ENCODE measurements at places on chromosomes 5 and 9.
A peak's percentile ranks its signal among the peaks of the same experiment; 100 is the strongest.

DNA sequence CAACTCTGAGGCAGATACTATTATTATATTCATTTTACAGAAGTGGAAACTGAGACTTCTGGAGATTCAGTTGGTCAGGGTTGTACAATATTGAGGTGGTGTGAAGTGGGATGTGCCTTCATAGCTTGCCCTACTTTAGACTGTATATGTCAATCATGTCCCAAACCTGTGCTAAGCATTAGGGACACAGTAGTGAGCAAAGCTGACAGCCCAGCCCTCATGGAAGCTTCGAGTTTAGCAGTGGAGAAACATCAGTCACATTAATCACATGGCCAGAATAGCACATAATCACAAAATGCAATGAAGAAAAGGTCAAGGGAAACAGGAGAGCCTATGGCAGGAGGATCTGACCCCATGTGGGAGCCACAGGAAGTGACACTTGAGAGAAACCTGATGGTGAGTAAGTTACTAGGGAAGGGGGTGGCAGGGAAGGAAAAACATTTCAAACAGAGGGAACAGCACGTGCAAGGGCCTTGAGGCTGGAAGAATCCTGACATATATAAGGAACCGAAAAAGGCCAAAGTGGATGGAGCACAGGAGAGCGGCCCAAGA, 20.5 kb upstream of the RALGPS1 start:
- DNase-seq, result no peak

- DNase-seq, result no peak
These were observed 71.5 kb downstream of the PAM start for GRCh38 chr5:102826629-102827028.

DNA sequence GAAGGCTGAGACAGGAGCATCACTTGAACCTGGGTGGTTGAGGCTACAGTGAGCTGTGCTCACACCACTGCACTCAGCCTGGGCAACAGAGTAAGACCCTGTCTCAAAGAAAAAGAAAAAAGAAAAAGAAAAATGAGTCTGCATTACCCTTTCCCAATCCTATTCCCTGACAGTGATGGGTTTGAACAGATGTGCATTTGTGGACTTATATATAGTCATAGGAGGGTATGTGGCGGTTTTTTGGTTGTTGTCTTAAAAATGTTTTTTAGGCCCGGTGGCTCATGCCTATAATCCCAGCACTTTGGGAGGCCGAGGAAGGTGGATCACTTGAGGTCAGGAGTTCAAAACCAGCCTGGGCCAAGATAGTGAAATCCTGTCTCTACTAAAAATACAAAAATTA, 13.4 kb downstream of the HDHD3 start:
- no peak for DNase-seq

- no peak for DNase-seq
These were observed 607.8 kb downstream of the PSAT1 start for GRCh38 chr9:78904686-78905085.

GRCh38 chr5:113171520-113171919, 194.9 kb downstream of the DCP2 start:
- no peak for DNase-seq

GRCh38 chr9:33426843-33427293, 20.5 kb downstream of the AQP3 start:
- DNase-seq, result no peak

DNA sequence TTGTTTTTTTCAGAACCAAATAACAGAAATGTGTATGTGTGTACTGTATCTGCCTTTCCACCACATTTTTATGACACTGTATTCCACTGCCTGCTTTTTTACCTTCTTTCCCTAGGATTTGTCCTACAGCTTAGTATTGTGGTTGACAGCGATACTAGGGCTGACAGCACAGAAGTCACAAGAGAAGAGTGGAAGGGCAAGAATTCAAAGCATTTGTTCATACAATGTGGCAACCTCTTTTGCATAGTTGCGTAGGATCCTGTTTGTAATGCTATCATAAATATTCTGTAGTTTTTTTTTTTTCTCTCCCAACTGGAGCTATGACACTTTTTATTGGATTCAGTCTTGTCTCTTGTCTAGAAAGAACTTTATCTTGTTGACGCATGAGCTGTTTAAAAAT, 5.6 kb upstream of the BNIP1 start:
- DNase-seq, result no peak

DNA sequence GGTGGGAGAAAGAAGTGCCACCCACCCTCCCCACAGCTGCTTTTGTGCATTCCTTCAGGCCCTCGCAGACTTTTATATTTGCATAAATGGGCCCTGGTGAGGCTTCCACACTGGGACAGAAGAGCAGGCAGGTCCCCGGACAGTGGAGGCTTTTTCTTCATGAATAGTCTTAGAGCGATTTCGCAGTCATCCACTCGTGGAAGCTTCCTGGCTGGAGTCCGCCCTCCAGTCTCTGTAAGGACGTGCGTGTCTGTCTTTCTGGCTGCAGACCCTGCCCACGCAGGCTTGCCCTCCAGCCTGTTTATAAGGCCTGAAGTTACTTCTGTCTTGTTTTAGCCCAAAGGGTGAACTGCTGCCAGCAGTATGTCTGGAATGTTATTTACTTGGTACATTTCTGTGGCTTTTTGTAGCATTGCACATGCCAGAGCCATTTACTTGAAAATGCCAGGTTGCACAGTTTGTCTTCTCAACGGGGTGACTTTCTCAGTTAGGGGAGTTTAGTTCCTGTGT, 195.7 kb downstream of the AOPEP start:
- DNase-seq, result peak; percentile 18

GRCh38 chr9:70069704-70070103, 26.1 kb downstream of the MAMDC2 start:
- DNase-seq, result no peak

GRCh38 chr5:14266171-14266570, 123.0 kb downstream of the TRIO start:
- no peak for DNase-seq

DNA sequence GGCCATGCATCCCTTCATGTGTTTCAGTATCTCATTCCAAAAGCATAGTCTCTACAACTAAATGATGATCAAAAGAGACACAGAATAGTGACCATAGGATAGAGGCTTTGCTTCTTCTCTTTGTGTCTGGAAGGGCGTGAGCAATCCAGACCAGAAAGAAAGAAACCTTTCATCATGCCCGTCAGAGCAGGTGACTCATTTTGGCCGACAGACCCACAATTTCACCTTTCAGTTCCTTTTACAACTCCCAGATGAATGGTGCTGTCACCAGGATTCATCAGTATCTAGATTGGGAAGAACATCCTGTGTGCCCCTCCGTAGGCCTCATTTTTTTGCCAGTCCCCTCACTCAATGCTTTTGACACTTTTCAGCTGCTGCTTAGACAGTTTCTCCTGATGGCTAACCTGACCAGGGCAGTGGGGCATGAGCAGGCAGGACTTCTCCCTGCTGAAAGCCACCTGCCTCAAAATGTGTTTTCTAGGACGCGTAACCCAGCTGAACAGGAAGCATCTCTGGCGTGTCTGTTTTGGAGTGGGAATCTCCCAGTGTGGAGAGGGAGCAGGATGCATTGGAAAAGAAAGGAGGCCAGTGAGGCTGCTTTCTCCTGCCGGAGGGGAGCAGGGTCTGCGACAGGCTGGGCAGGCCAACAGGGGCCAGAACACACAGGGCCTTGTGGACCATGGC, 21.2 kb downstream of the ABLIM3 start:
- no peak for DNase-seq

DNA sequence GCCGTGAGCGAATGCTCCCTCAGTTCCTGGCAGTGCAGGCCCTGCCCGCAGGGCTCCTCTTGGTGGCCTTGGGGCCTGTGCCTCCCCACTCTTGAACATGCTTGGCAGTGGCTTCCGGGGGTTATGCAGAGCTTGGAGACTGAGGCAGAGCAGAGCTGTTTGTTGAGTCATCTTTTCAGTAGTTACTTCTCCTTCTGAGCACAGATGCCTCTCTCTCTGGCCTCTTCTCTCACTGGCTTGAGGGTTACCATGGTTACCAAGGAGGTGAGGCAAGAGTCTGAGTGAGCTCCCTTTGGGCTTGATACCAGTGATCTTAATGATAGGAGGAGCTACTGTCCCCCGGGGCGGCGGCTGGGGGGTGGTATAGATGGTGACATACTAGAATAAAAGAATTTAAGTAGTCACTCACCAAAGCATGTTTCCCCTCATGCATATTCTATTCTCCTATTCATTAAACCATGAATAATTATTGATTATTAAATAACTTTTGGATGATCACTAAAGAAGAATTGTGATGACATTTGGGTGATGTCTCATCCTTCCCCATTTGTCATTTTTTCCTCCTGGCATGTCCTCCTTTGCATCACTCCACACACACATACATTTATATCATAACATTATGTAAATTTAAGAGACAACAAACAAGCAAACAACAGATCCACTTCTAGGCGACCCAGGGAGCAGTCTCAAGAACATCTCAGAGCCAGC, 111.1 kb downstream of the ARHGAP26 start:
- DNase-seq, result no peak

GRCh38 chr5:82720213-82721086, 356.7 kb downstream of the TMEM167A start:
- DNase-seq, result no peak

DNA sequence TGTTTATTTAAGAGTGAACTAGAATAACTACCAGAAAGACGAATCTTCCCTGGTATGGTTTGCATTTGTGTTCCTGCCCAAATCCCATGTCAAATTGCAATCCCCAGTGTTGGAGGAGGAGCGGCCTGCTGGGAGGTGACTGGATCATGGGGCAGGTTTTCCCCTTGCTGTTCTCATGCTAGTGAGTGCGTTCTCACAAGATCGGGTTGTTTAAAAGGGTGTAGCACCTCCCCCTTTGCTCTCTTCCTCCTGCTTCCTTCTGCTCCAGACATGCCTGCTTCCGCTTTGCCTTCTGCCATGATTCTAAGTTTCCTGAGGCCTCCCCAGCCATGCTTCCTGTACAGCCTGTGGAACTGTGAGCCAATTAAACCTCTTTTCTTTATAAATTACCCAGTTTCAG, 210.3 kb upstream of the TBC1D2 start:
- DNase-seq, result no peak

DNA sequence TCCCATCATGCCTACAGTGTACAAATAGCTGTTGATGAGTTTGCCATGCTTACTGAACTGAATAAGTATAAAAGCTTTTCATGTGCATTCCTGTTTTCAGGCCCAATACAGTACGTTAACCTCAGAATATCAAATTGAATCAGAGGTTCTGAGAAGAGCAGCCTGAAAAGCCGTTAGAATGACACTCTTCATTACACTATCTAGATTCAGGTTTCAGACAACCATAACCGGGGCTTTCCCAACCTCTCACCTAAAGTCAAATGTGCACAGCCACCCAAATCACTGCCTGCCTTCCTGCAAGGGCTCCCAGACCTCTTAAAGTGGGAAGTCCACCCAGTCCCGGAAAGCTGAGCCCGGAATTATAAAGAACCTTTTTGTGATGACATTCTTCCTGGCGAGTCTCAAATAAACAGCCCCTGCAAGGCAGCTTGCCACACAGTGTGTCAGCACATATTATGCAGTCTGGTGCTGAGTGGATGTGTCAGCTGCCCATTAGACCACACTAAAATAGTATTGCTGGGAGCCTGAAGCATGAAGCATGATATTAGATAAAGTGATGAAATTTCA, 245.8 kb downstream of the TLE4 start:
- no peak for DNase-seq

DNA sequence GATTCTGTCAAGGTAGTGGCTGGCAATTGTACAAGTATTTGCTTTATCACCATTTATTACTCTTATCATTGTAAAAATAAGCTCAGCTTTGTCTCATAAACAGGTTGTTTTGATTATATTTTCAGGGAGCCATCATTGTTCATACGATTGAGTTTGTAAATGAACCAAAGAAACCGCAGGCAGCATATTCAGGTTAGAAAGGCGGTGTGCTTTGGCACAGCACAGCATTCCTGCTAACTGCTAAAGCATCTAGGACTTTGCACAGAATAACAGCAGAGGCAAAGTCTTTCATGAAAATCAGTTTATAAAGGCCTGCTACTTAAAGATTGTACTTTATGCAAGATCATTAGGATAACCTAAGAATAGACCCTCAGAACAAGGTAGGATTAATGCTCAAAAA, 281.5 kb upstream of the SLC24A2 start:
- DNase-seq, result no peak

DNA sequence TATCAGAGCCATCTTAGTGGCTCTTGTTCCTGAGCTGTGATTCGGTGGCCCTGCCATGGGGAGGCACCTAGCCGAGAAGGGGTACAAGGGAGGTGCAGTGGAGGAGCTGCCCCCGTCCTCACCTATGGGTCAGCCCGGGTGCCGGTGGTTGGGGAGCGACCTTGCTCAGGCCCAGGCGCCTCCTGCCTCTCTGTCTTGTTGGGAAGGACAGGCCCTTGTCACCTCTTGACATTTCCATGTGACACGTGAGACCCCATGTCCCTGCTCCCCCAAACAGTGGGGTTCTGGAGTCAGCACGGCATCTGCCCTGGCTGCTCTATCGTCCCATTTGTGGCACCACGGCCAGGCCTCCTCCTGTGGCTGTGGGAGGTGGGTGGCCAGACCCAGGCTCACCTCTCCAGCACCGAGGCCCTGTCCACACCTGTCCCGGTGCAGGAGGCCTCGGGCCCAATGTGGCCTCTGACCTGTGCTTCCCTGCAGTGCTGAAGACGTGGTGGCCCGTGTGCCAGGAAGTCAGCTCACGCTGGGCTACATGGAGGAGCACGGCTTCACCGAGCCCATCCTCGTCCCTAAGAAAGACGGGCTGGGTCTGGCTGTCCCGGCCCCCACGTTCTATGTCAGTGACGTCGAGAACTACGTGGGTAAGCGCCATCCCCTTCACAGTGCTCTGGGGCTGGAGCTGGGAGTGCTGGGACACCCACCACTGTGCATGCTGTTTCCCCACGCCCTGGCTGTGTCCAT, 68.9 kb downstream of the PHF2 start:
- peak; percentile 10 for DNase-seq

GRCh38 chr9:86639899-86640379, 285.7 kb upstream of the TUT7 start:
- no peak for DNase-seq

GRCh38 chr9:18706648-18707047, 232.7 kb downstream of the ADAMTSL1 start:
- DNase-seq, result no peak

DNA sequence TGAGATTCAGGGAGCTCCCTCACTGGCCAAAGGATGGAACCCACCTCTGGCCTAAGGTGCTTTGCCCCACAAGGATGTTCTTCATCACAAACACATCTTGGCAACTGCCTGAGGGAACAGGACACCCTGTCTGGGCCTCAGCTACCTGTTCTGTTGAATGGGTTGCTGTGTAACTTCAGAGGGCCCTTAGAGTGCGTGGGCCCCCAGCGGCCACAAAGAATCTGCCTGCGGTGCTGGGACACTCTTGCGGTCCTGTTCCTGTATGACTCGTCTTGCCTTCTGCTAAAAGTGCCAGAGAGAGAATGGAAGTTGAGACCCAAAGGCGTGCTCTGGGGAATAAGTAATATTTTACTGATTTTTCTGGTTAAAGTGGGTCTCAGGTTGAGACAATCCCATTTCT, 14.1 kb upstream of the RPL26L1 start:
- peak; percentile 10 for DNase-seq
